ENCODE measurements at places on chromosomes 5 and 9.

GRCh38 chr9:135456436-135457104, 23.0 kb upstream of the PPP1R26 start:
- no peak for DNase-seq

DNA sequence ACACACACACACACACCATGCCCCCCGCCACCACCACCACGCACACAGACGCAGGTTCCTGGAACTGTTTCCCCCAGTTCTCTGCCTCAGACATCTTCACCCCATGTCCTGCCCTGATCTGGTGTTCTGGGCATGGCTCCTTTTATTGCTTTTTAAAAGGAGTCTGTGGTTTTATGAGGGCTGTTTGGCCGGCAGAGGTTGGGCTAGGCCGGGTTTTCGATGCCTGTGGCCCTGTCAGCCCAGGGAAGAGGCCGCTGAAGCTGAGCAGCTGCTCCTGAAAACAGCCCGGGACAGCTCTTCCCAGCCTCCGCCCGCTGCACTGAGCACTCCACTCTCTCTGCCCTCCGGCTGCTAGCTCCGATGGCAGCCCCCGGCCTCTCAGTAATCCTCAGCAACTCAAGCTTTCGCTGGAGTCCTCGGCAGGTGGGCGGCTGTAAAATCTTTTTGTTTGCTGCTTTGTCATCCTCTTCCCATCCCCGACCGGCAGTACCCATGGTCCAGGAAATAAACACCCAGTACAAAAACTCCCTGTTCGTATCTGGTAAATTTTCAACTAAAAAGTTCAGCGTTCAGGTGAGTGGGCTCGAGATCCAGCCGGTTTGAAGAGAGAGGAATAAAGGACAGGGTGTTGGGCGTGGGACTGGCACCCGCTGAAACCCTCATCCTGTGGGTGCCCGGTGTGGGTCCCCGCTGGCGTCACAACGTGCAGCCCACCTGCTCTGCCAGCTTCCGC, 103.0 kb upstream of the ERCC6L2 start:
- DNase-seq, result no peak

GRCh38 chr9:126788634-126789349, 16.0 kb upstream of the ZBTB43 start:
- DNase-seq, result no peak

GRCh38 chr9:133702798-133703590, 35.2 kb downstream of the SARDH start:
- DNase-seq, result no peak

- no peak for DNase-seq
These were observed 330 bp downstream of the TBC1D2 start for GRCh38 chr9:98255061-98255577.

DNA sequence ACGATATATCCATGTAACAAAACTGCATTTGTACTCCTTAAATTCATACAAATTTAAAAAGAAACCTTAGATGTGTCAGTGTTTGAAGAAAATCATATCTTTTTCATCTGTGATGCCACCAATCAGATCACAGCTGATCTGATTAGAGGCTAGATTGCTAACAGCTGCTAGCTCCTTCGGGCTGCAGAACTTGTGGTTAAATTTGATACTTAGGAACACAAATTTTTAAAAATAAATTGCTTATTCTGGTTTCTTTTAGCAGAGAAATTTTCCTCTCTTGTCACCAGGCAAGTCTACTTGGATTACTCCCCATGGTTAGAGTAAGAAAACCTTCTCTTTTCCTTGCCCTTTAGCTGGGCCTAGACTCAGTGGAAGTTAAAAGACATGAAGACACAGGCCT, 94.6 kb upstream of the RANBP6 start:
- DNase-seq, result no peak

GRCh38 chr9:7245976-7246580, 488.3 kb downstream of the KDM4C start:
- DNase-seq, result no peak

GRCh38 chr5:169527863-169528262, 55.7 kb upstream of the SPDL1 start:
- DNase-seq, result no peak

DNA sequence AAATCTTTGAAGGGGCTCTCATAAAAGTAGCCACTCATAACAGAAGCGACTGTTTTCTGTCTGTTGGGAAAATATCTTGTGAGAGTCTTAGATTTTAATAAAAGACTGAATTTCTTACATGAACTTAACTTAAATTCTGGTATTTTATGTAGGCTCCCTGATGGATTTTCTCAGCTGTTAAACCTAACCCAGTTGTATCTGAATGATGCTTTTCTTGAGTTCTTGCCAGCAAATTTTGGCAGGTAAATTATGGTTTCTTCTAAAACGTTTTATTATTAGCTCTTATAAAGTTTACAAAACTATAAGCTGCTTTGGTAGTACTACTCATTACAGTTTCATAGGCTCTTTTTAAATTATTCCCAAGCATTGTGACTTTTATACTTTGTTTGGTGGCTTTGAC, 87.0 kb downstream of the ERBIN start:
- DNase-seq, result no peak

DNA sequence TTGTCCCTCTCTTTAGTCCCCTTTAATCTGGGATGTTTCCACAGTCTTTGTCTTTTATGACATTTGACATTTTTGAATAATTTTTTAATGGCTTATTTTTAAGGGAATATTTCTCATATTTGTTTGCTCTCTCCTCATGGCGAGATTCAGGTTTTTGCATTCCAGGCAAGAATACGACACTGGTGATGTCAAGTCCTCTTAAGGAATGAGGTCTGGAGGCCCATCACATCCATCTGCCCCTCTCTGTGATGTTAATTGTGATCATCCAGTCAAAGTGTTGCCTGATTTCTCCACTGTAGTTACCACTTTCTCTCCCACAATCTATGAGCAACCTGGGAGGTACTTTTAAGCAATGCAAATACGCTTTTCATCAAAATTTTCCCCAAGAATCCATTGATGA, 193.2 kb downstream of the MAST4 start:
- DNase-seq, result no peak

Data from Kasumi-1 (cell line).